ENCODE measurements at places on chromosomes 11 and 22. TPM values are rescaled to one million over a fixed set of nuclear protein-coding genes. Genes with fewer than 3 reads are reported as not detected.

- DNase-seq, result peak; percentile 18
Measured at GRCh38 chr11:13949876-13950275, 12.6 kb upstream of the SPON1 start.

GRCh38 chr11:126637795-126638175 is 282.3 kb downstream of the ST3GAL4 start:
- DNase-seq, result no peak

The CRYBB2 gene
- not detected for total RNA-seq

The ARL14EP gene
- 10.7 TPM for total RNA-seq

- no peak for DNase-seq
Measured at GRCh38 chr11:125587480-125587879, 5.2 kb upstream of the STT3A start.

The DEUP1 gene
- total RNA-seq, result 0.26 TPM

The SLC22A12 gene
- not detected for total RNA-seq

DNA sequence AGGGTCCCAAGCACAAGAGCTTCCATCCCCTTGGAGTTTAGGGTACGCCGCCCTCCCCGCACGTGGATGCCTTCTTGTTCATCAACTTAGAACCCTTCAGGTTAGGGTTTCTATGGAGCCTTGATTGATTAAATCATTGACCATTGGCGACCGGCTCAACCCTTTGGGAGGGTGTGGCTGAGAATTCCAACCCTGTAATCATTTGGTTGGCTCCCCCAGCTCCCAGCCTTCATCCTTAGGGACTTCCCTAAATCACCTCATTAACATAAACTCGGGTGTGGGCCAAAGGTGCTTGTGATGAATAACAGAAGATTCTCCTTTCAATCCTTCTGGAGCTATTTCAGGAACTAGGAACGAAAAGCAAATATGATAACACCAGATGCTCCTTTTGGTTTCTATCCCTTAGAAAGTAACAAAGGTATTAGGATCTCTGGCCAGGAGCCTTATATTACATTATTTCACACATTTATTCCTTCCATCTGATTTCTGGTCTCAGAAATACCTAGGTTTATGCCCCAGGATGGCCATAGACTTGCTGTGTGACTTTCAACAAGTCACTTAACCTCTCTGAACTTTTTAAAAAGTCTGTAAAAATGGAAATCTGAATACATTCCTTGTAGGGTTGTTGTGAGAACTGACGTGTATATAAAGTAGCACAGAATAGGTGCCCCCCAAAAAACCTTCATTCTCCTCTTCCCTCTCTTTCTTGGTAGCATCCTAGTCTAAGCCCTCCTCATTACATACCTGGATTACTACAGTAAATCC is 26.8 kb downstream of the MCHR1 start:
- DNase-seq, result no peak

GRCh38 chr11:110883256-110883655 is 171.0 kb upstream of the ARHGAP20 start:
- DNase-seq, result no peak

The DNHD1 gene
- 9.3 TPM for total RNA-seq

GRCh38 chr11:69298267-69299022 is 4.5 kb downstream of the MYEOV start:
- DNase-seq, result peak; percentile 95

DNA sequence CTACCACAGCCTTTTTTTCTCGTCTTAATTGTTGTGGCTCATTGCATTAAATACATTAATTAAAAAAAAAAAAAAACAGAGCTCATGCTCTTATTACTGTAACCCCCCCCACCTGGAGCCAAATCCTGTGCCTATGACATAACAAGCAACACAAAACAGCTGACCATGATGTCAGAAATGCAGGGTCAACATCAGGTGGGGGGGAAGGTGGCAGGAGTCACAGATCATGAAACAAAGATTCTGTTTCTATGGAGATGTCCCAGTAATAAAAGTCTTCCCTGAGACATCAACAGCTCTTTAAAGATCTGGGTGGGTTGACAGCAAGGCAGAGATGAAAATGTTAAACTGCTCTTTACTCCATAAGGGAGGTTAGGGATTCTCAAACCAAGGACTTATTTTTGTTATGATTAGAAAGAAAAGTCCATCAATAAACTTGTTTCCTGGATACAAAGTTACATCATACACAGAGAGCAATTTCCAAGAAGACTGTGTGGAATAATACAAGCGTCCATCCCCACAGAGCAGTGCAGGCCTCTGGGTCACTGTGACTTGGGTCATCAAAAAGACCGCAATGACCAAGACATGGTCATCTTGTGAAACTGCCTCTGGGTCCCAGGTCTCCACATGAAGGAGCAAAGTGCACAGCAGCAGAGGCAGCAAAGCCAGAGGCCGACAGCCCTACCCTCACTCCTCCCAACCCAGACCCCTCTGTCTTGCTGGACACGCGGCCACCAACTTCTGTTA is 42.7 kb upstream of the CYP2D6 start:
- DNase-seq, result no peak

The OVOL1 gene
- 17.1 TPM for total RNA-seq

DNA sequence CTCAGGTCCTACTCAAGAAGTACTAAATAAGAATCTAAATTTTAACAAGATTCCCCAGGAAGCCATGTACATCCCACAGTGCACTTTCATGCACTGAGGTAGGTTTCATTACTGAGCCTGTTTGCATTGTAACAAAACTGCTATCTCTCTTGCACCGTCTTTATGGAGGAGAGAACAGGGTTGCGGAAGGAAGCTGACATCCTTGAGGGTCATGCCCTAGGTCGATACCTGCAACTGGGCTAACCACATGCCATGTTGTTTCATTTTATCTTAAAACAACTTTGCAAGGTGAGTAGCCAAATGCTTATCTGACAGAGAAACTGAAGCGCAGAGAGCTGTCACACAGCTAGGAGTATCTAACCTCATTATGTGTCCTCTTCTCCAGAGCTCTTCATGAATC is 656.3 kb upstream of the TENM4 start:
- no peak for DNase-seq

DNA sequence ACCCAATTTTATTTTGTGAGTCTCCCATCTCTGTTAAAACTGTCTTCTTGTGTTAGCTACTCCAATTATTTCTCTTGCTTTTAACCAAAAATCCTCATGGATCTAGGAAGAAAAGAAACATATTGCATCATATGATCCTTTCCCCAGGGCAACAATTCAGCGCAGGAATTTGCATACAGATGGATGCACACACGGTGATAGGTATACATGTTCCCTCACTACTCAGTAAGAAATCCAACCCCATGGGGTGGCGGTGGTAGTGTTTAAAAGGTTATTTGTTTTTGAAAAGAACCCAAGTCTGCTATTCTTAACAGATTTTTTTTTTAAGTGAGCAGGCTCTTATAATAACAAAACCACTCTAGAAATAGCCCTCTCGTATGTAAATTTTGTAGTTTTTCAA is 4.2 kb upstream of the SYN3 start:
- DNase-seq, result no peak

GRCh38 chr11:129813231-129813791 is 2.3 kb upstream of the TMEM45B start:
- DNase-seq, result no peak

- DNase-seq, result no peak
Measured at GRCh38 chr22:47606426-47606825, 844.0 kb downstream of the TBC1D22A start.

DNA sequence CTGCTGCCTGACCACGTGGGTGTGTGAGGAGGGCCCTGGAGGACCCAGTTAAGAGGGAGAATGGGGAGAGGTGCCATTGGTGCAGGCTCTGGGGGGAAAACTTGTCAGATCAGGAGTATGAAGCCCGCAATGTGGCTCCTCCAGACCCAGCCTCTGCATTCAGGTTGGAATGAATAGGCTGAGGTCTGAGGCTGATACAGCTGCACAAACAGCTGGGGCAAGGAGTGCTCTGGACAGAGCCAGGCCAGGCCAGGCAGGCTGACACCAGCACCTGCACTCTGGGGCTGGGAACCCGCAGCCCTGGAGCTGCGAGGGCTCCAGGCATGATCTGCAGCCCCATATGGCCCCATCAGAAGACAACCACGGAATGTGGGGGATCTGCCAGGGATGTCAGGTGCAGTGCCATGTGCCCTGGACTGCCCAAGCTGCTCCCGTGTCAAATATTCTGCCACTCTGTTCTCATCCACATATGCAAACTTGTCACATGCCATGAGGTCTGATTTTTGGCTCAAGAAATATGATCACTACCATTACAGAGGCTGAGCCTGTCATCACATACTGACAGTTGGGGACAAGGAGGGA is 27.2 kb upstream of the KCNJ11 start:
- DNase-seq, result no peak

The LMNTD2 gene
- 1.4 TPM for total RNA-seq

- no peak for DNase-seq
Measured at GRCh38 chr22:25997886-25998775, 171.1 kb upstream of the SEZ6L start.

GRCh38 chr11:64869571-64870175 is 8.7 kb downstream of the EHD1 start:
- DNase-seq, result no peak

GRCh38 chr11:15672825-15673224 is 558.1 kb downstream of the INSC start:
- DNase-seq, result no peak

The SPDYC gene
- not detected for total RNA-seq

The BIRC3 gene
- 3.9 TPM for total RNA-seq

DNA sequence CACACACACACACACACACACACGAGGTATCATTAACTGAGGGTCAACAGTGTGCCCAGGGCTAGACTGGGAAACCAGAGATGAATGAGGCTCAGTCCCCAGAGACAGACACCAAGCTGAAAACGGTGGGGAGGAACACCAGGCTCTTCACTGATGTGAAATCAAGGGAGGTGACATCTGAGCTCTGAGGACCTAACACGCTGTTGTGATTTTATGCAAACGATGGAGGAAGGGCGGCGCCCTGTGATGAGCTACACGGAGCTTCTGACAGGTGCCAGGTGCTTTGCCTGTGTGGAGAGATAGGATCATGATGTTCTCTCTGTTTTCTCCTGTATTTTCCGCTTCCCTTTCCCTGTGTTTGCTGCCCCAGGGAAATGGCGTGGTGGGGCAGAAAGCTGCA is 6.5 kb upstream of the CYB5R3 start:
- no peak for DNase-seq

DNA sequence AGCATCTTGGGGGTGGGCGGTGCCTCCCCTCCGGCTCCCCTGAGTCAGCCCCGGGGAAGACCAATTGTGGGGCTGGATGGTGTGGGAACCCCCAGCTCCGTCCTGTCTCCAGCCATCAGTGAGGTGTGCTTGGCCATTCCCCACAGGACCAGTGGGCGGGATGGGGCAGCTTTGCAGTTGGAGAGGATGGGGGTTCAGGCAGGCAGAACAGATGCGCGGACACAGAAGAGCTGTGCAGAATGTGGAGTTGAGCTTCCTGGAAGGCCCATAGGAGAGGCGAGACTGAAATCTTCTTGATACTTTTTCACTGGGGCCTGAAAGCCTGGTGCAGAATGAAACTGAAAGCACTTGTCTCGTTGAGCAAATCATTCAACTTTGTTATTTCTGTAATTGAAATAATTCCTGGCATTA is 23.8 kb downstream of the PARVB start:
- no peak for DNase-seq

The OAF gene
- total RNA-seq, result 97.1 TPM
